ENCODE measurements at places on chromosomes 2 and 18. TPM values are rescaled to one million over a fixed set of nuclear protein-coding genes. Genes with fewer than 3 reads are reported as not detected.

The ANKRD30B gene
- not detected for total RNA-seq

DNA sequence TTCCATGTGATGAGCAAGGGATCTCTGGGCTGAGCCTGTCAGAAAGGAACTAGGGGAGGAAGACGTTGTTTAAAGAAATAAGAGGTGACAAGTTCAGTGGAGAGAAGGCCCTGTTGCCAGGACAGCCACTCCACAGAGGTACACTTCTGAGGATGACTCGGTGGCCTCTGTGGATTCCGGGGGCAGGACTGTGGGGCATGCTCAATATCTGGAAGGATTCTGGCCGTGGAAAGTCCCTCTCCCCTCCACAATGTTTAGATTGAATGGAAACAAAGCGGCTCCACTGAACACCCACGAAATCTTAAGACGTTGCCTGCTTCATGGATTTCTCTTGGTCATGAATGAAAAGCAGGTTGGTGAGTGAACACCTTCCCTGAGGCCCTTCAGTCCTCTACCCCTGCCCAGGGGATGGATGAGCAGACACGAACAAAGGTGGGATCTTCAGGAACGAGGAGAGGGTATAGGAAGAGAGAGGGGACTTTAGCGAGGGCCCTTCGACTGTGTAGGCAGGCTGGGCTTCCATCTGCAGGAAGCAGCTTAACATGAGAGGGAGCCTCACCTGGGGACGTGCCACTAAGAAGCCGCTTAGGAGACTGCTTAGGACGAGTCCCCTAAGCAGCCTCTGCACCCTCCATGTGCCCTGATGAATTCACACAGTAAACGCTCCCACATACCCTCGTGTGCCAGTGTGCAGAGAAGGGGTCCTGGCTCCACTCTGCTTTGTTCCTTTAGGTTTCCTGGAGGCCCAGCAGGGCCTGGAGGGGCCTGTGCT is 1.9 kb downstream of the NTSR2 start:
- H3K36me3 ChIP-seq, result no peaks in the 10 kb centered on the region
- H3K4me1 ChIP-seq, result peaks cover 3% of the 10 kb centered on the region
- H3K27ac ChIP-seq, result no peak overlapping the region
- H3K4me3 ChIP-seq, result no peak overlapping the region

GRCh38 chr2:149423630-149424029 is 93.2 kb downstream of the LYPD6 start:
- peaks cover 52% of the 10 kb centered on the region for H3K4me1 ChIP-seq
- H3K36me3 ChIP-seq, result no peaks in the 10 kb centered on the region
- H3K27ac ChIP-seq, result peak overlapping the region; percentile 95
- H3K4me3 ChIP-seq, result no peak overlapping the region
- H3K27me3 ChIP-seq, result no peaks in the 10 kb centered on the region
- DNase-seq, result no peak

GRCh38 chr18:14179306-14179705 is 47.1 kb upstream of the ZNF519 start:
- no peak for DNase-seq
- no peak overlapping the region for H3K27ac ChIP-seq
- no peaks in the 10 kb centered on the region for H3K27me3 ChIP-seq
- H3K36me3 ChIP-seq, result no peaks in the 10 kb centered on the region

DNA sequence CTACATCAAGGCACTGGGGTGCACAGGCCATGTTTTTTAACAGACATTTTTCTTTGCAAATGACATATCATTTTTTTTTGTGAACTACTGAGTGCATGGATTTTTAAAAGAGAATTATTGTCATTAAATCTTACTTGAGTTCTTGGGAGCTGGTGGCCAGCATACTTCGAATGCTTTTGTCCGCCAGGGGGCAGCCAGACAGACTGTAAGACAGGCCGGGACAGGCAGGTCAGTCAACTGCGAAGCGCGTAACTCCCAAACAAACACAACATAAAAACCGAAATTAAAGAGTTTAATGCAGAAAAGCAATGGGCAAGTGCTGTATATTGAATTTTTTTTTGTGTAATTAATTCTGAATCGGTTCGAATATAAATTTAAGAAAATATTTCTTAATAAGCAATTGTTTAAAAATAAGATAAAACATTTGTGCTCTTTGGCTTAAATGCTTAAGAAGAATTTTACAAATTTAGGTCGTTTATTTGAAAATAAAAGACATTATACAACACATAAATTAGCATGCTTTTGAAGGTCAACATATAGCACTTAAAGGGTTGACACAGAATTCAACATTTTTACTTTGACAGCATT is 142.2 kb upstream of the PXDN start:
- no peak overlapping the region for H3K4me3 ChIP-seq
- no peak overlapping the region for H3K27ac ChIP-seq
- no peaks in the 10 kb centered on the region for H3K4me1 ChIP-seq
- peak; percentile 88 for DNase-seq
- no peaks in the 10 kb centered on the region for H3K36me3 ChIP-seq

The SCN7A gene
- 5.0 TPM for total RNA-seq

The NEU2 gene
- total RNA-seq, result not detected

GRCh38 chr2:82342356-82342755 is 2037.8 kb upstream of the LRRTM1 start:
- no peaks in the 10 kb centered on the region for H3K36me3 ChIP-seq
- H3K27ac ChIP-seq, result no peak overlapping the region

GRCh38 chr18:11950824-11951223 is 30.5 kb upstream of the IMPA2 start:
- no peak overlapping the region for H3K4me3 ChIP-seq
- H3K27me3 ChIP-seq, result no peaks in the 10 kb centered on the region
- no peak overlapping the region for H3K27ac ChIP-seq

DNA sequence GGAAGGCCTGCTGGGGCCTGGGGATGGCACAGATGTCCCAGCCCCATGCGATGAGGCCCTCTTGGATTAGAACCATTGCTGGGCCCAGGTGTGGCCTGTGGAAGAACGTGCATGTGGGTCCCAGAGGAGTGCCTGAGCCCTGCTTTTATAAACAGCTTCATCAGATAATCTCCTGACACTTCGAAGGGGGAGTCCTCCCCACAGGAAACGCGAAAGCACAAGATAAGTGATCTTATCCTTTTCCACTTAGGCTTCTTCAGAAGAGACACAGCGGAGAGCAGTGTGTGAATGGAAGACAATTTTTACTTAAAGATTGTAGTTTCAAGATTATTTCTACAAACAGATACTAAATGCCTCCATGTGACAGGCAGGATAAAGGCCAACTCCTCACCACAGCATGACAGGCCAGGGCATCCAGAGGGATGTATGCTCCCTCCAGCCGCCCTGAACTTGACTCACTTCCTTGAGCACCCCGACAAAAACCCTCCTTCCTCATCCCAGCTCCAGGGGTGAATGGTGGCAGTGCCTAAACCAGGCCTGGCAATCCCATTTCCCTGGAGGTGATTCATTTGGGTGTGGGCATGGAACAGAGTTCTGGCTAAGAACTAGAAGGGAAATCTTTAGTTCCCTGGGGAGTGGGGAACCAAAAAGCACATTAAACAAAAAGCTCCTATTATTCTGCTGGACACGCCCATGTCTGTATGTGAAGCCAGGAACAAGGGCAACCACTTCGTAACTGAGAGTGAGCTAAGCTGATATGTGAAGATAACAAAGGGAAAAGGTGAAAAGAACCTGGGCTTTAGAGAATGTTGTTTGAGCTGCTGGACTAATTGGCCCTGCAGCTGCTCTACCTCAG is 56.2 kb upstream of the TMEM163 start:
- H3K36me3 ChIP-seq, result no peaks in the 10 kb centered on the region
- no peak overlapping the region for H3K27ac ChIP-seq
- H3K4me1 ChIP-seq, result no peaks in the 10 kb centered on the region
- no peaks in the 10 kb centered on the region for H3K27me3 ChIP-seq
- H3K4me3 ChIP-seq, result no peak overlapping the region
- no peak for DNase-seq

The GKN2 gene
- total RNA-seq, result not detected

- peaks cover 10% of the 10 kb centered on the region for H3K4me1 ChIP-seq
- peak; percentile 10 for DNase-seq
- H3K27ac ChIP-seq, result no peak overlapping the region
- no peak overlapping the region for H3K4me3 ChIP-seq
These were observed 37.0 kb downstream of the ROCK1 start for GRCh38 chr18:21074336-21075323.

DNA sequence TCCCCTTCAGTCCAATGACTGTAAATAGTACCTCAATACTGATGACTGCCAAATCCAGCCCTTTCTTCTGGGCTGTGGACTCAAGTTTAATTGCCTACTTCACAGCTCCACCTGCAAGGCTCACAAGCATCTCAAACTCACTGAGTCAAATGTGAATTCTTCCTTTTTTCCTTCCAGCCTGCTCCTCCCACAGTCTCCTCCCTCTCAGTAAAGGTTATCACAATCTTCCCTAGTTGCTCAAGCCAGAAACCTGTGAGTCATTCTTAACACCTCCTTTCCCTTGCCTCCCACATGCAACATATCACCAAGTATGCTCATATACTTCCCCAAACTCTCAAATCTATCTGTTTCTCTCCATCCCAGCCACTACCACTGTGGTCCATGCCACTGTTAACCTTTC is 3.7 kb upstream of the MFSD6 start:
- peak overlapping the region; percentile 37 for H3K27ac ChIP-seq
- no peak overlapping the region for H3K4me3 ChIP-seq
- H3K36me3 ChIP-seq, result no peaks in the 10 kb centered on the region

The DOCK10 gene
- total RNA-seq, result 8.0 TPM

The UGT1A1 gene
- 0.53 TPM for total RNA-seq

The ARHGAP28 gene
- 71.3 TPM for total RNA-seq

The GKN1 gene
- 0.53 TPM for total RNA-seq

GRCh38 chr2:172993139-172993538 is 82.5 kb upstream of the MAP3K20 start:
- H3K27me3 ChIP-seq, result no peaks in the 10 kb centered on the region
- H3K4me3 ChIP-seq, result no peak overlapping the region
- H3K36me3 ChIP-seq, result no peaks in the 10 kb centered on the region
- H3K4me1 ChIP-seq, result peaks cover 12% of the 10 kb centered on the region

Measured in hepatocyte (in vitro differentiated cells).